Smooth muscle cell of the umbilical artery (primary cell): ENCODE measurements at places on chromosomes 4 and X. TPM values are rescaled to one million over a fixed set of nuclear protein-coding genes. Genes with fewer than 3 reads are reported as not detected.

TEX13D gene
- not detected in 2 replicates for total RNA-seq

HPGDS gene
- not detected in 2 replicates for total RNA-seq

TMPRSS11A gene
- not detected in 2 replicates for total RNA-seq

REELD1 gene
- total RNA-seq = not detected in 2 replicates

TRPC5OS gene
- total RNA-seq = not detected in 2 replicates

AFF2 gene
- total RNA-seq = 3.6 and 6.8 TPM in 2 replicates

GPAT3 gene
- 2.7 and 8.5 TPM in 2 replicates for total RNA-seq

CDS1 gene
- total RNA-seq = under 0.01 and 0.05 TPM in 2 replicates

UBQLN2 gene
- 12.8 and 20.1 TPM in 2 replicates for total RNA-seq

SOX3 gene
- total RNA-seq = not detected in 2 replicates

MAGEB10 gene
- not detected in 2 replicates for total RNA-seq

LRP2BP gene
- total RNA-seq = 0.55 and 0.89 TPM in 2 replicates

ENPEP gene
- total RNA-seq = 0.30 and 3.1 TPM in 2 replicates

SPACA5 gene
- total RNA-seq = not detected in 2 replicates

CFAP47 gene
- total RNA-seq = under 0.01 TPM in 1 of 2 replicates, not detected in the other
